ENCODE measurements at places on chromosomes 2 and 18.

DNA sequence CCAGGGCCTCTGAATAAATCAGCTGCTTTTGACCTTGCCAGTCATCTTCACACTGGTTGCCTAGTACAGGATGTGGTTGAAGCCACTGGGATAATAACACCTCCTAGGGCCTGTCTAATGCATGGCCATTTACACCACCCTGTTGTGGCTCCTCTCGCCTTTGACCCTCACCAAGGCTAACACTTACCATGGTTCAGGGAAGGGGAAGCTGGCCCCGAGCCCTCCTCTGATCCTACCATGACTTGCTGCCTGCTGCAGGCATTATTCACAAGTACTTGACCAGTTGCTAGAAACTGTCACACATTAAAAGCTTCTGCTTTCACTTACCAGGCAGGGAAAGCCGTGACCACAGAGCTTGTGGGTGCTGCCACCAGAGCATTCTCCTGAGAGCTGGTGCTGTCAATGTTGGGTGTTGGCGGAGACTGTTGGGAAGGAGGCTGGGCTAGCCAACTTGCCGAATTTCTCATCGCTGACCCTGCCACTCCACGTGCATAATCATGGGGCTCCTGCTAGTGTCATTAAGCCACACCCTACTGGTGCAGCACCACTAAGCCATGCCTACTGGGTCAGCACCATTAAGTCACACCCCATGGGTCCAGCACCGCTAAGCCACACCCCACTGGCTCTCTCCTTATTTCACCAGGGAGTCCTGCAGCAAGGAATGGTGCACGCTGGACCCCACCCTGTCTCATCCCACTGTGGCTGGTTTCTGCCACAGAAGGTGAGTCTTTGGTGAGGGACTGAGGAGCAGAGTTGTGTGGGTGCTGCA is 47.0 kb upstream of the TTC39C start:
- DNase-seq = peak; percentile 53

- no peak for DNase-seq
Measured at GRCh38 chr18:74456017-74456348, 1.1 kb downstream of the DIPK1C start.

DNA sequence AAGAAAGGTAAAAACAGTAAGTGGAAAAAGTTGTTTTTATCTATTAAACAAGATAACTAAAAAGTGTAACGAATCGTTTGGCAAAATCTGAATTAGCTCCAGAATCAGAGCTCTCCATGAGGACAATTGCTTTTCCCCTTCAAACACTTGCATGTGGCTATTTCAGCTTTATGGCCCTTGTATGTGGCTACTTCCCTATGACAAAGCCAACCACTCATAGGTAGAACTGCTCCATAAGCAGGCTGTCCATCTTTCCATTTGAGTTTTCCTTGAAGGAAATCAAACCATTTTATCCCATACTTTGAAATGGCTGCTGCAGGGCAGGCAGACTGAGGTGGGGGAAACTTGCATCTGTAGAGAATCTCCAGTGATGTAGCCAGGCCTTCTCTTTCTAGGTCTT is 445.5 kb upstream of the ID2 start:
- no peak for DNase-seq

GRCh38 chr2:3451926-3452671 is 67.2 kb downstream of the ADI1 start:
- no peak for DNase-seq

DNA sequence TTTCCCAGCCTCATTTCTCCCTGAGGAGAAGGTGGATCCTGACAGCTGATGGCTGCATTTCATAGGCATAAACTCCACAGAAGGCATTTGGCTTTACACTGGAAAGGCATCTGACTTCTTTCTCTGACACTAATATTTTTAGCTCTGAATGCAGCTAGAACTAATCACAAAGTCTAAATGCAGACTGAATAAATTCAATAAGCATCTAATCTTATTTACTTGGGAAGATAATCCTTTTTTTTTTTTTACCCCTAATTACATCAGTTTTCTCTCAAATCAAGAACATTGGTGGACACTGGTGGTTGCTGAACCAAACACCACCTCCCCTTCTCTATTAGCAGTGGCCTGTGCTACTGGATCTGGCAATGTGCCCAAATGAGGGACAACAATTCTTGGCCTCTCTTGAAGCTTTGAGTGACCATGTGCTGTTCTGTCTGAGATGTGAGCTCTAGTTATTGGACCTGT is 50.9 kb upstream of the CD226 start:
- no peak for DNase-seq

DNA sequence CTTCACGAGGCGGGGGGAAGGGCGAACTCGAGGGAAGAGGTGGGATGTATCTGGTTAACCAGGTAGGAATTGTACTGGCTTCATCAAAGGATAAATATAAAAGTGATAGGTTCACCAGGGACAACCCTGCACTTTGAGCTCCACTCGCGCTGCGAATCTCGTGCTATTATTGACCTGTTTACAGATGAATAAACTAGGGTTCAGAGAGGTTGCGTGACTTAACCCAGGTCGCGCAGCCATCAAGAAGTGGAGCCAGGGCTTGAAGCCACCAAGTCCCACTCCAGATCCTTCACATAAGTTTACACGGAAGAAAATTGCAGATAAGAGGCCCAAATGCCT is 1.4 kb upstream of the CYP1B1 start:
- no peak for DNase-seq

DNA sequence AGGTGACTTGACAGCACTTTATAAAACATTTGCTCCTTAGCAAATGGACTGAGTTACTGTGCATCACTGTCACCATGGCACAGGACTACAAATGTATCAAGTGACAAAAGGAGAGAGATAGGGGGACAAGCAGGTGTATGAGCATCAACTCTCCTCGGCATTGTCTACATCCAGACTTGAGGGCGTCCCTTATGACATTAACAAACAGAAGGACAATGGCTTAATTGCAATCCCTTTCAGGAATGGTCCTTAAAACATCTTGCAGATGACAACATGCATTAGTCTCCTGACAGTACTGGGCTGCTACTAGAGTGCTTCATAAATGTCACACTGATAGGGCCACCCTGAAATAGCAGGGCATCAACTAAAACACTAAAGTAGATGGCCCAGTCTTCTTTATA is 198.8 kb downstream of the PDE1A start:
- no peak for DNase-seq

DNA sequence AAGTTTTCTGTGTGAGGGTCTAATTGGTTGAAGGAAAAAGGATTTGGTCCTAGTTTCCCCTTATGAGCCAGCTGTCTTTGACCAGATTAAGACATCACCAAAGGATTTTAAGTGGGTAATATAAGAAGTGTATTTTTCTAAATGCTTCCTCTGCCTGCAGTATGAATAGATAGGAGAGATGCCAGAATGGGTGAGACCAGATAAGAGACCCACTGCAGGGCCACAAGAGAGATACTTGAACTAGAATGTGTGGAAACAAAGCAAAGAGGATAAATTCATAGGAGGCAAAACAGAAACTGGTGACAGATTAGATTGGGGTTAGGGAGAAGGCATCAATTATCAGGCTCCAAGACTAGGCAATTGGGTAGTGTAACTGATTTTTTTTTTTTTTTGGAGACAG is 1.1 kb upstream of the HDHD2 start:
- no peak for DNase-seq

- no peak for DNase-seq
Measured at GRCh38 chr18:31998880-31999412, 19.7 kb upstream of the RNF125 start.

DNA sequence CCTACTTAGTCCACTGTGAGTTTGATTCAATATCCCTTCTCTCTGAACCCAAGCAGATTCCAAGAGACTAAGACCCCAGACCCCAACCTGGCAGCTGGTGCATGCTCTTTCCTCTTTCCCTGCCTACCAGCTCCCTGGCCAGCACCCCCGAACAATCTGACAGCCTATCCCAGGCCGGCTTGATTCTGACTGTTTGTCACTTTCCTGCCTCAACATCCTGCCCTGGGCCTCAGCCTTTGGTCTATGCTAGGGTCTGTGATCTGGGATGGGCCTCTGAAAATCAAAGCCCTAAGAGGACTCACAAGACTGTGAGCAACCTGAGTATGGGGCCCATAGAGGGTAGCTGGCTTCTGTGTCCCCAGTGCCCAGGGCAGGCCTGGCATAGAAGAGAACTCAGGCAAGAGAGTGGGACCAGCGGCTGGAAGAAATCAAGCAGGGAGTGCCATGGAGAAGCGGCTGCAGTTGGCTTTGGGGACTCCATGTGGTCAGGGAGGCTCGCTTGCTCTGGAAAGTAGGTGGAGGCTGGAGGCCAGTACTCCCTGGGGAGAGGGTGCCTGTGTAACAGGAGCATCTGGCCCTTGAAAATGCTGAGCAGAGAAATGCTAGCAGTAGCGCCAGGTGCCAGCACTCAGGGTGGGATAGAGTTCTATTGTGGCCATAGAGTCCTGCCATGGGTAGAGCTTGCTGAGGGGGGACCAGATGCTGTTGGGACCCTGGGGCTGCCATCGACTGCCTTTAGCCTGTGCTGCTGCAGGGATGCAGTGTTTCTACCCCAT is 343.9 kb downstream of the DYSF start:
- DNase-seq = no peak

DNA sequence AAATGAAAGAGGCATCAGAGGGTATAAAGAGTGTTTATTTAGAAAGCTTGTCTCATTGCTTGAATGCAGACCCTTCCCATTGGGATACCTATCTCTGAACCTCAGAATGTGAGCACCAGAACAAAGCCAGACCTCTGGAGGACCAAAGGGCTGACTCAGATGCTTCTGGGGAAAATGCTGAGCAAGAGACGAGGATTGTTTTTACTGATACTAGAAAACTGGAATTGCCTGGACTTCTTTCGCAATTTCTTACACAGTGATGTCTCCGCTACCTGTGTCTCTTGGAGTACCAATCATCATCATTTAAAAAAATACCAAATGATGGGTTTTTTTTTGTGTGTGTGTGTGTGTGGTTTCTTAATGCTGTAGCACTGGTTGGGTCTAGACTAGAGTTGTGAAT is 55.6 kb upstream of the CCDC85A start:
- DNase-seq = no peak

DNA sequence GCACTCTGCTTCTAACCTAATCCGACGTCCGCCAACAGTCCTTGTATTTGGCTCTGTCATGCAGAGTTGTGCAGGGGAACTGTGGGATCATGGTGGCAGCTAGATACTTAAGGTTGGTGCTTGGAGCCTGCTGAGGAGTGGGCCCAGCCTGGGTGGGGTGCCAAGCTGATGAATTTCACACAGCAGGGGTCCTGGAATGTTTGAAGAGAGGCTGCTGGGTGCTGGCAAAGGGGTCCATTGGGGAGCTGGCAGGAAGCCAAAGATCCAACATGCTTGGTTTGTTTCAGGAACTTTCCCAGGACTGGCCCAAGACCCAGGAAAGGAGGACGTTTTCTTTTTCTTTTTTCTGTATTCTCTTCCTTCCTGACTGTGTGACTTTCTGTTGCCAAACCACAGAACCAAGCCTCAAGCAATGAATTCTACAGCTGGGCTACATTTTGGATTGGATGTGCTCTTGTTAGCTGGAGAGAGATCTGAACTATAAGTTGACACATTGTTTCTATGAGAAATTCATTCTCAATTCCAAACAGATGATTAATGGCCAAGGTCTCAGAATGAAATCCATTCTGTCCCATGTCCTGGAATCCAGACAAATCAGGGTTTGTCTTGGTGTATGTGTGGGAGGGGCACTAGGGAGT is 49.9 kb downstream of the DHRS9 start:
- DNase-seq = no peak

DNA sequence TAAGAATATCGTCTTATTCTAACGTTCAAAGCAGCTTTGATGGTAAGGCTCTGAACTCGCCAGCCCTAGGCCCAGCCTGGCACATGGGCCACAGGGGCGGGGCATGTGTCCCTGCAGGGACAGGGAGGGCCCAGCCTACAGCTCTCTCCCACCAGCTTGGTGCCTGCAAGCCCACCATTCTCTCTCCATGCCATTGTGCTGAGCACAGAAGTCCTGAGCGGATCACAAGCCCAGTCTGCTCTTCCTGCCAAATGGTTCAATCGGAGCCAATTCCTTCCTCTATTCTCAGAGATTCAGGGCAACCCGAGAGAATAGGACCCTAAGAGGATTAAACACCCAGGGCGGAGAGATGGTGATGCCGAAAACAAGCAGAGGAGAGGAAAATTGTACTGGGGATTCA is 50.3 kb upstream of the APCDD1 start:
- DNase-seq = no peak

DNA sequence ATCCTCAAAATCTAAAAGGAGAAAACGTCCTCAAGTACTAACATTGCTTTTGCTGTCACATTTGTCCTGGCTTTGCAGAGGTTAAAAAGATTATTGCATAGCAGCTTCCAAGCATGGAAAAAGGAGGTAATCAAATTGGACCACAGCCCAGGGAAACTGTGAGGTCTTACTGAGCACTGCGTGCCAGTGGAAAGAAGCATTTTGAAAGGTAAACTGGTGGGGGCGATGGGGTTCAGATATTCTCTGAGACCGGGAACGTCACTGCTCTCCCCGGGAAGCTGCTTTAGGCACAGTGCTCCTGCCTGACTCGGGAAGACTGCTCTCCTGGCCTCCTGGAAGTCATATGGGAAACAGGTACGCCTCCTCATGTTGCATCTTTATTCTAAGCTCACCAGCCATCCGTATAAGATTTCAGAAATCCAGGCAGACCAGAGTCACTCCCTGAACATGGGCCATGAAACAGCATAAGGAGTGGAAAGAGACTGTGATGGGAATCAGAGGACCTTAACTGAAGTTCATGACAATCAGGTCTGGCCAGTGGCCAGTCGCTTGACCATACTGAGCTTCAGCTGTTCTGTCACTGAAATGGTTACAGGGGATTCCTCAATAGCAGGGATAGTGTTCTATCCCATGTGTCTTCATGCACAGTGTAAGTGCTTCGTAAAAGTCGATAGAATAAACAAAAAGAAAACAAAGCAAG is 284.1 kb downstream of the TRIB2 start:
- DNase-seq = no peak

- no peak for DNase-seq
Measured at GRCh38 chr18:46190667-46191066, 86.5 kb downstream of the HAUS1 start.

GRCh38 chr2:101205521-101206479 is 46.9 kb upstream of the CNOT11 start:
- no peak for DNase-seq

- peak; percentile 37 for DNase-seq
Measured at GRCh38 chr2:63590626-63591408, 2.1 kb downstream of the MDH1 start.

- DNase-seq = no peak
Measured at GRCh38 chr2:179898873-179899272, 37.5 kb upstream of the ZNF385B start.

- DNase-seq = no peak
Measured at GRCh38 chr18:54169431-54170403, 54.8 kb downstream of the MBD2 start.

- no peak for DNase-seq
Measured at GRCh38 chr18:32909798-32910561, 137.2 kb upstream of the KLHL14 start.

Data from GM12878 (cell line).